Cardiac muscle cell (in vitro differentiated cells and primary cell): ENCODE measurements at places on chromosomes 3 and 15.

DNA sequence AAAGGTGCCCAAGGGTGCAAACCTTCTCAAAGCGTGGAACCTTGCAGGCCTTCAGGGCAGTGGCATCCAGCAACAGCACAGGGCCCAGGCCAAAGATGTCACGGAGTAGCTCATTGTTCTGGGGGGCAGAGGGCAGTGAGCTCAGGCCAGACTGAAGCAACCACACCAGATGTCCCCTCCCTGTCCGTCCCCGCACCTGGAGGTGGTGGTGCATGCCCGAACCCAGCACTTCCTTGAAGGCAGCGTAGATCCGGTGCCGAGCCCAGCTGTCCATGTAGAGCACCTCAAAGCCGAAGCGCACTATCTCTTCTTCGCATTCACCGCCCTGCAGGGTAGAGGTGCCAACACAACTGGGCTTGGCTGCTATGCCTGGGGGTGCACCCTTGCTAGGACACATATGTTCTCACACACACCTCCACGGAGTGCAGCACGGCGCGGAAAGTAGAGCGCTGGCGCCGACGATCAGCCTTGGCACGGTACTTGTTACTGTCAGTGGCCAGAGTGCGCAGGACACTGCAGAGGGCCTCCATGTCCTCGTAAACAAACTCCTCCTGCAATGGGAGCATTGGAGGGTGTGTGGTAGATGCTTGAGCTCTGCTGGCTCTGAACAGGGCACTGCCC lies 3.7 kb downstream of the IFRD2 start:
- DNase-seq = no peak

- no peak for DNase-seq
Observed at GRCh38 chr3:71238355-71238757, 345.2 kb downstream of the FOXP1 start.

GRCh38 chr3:50372349-50372748 lies 13.0 kb upstream of the TMEM115 start:
- peak; percentile 25 for DNase-seq

GRCh38 chr15:25464784-25465183 lies 26.0 kb upstream of the UBE3A start:
- no peak for DNase-seq

DNA sequence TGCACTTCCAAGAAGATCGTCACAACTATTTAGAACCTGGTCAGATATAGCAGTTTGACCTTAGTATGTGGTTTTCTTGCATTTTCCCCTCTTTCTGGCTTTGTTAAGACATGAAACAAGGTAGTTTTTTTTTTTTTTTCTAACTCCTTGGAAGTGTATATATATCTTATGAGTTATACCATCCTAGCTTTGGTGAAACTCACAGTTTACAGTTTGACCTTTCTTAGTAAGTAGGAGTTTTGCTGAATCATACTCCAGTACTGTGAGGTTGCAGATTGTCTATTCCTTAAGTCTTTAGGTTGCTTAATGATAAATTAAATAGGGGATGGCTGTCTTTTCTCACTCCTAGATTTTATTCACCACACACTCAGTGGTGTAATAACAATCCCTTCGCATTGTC lies 325.0 kb downstream of the RBMS3 start:
- peak; percentile 73 for DNase-seq

DNA sequence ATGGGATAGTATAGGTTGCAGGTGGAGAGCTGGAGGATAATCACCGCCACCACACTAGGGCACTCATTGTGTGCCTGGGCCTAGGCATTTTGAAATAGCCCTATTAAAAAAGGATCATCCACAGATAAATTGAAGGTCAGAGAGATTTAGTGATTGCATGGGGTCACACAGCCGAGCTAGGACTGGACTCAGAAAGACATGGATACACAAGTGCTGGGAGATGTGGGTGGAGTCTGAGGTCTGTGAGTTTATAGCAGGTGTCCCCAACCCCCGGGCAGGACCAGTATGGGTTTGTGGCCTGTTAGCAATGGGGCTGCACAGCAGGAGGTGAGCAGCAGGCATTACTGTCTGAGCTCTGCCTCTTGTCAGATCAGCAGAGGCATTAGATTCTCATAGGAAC lies 5.3 kb upstream of the ANKDD1A start:
- DNase-seq = no peak

GRCh38 chr3:19598870-19599269 lies 335.1 kb downstream of the EFHB start:
- DNase-seq = no peak
